ENCODE measurements at places on chromosomes 7 and 10.

DNA sequence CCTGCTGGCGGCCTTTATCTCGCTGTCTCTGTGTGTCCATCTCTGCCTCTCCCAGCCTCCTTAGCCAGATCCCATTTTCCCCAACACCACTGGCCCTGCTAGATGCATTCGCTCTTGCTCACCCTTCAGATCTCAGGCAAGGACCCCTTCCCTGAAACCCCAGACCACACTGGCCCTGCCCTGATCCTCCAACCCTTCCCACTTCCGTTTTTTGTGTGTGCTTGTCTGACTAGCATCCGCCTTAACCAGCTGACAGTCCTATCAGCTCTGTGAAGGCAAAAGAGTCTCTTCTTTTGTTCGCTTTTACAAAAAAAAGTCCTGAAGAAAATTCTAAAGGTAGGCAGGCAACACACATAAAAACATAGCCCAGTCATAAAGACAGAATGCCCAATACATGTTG is 28.7 kb downstream of the CHST15 start:
- H3K27ac ChIP-seq = no peak overlapping the region
- no peaks in the 10 kb centered on the region for H3K36me3 ChIP-seq
- peaks cover 18% of the 10 kb centered on the region for H3K4me1 ChIP-seq
- no peaks in the 10 kb centered on the region for H3K27me3 ChIP-seq
- DNase-seq = no peak

DNA sequence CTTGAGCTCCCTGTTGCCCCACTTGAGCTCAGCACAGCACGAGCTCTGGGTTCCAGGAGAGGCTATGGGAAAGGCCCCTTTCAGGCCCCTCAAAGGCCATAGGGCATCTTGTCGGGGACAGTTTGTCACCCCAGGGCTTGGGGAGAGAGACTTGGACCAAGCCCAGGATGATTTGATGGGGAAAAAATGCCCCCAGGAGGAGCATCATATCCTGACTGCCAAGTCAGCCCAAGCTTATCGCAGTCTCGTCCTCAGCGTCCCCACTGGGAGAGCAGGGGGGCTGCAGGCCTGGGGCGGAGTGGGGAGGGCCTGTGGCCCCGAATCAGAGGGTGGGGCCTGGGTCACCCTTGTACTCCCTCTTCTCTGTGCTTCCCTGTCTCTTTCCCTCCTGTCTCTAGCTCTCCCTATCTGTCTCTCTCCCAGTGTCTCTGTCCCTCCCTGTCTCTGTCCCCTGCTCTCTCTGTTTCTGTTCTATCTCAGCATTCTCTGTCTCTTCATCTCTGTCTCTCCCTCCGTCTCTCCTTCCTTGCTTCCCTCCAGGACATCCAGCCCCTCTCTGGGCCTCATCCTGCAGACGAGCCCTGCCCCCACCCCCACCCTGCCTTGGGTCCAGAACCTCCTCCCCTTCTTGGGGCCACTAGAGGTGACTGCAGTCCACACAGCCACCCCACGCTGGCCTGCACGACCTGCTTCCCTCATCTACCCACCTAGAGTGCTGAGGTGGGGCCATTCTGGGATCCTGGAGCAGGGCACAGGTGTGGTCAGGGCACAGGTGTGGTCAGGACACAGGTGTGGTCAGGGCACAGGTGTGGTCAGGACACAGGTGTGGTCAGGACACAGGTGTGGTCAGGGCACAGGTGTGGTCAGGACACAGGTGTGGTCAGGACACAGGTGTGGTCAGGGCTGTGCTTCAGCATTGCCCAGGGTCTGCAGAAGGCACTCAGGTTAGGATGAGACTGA is 17.3 kb upstream of the GRIFIN start:
- no peak overlapping the region for H3K27ac ChIP-seq
- no peaks in the 10 kb centered on the region for H3K27me3 ChIP-seq
- DNase-seq = no peak

DNA sequence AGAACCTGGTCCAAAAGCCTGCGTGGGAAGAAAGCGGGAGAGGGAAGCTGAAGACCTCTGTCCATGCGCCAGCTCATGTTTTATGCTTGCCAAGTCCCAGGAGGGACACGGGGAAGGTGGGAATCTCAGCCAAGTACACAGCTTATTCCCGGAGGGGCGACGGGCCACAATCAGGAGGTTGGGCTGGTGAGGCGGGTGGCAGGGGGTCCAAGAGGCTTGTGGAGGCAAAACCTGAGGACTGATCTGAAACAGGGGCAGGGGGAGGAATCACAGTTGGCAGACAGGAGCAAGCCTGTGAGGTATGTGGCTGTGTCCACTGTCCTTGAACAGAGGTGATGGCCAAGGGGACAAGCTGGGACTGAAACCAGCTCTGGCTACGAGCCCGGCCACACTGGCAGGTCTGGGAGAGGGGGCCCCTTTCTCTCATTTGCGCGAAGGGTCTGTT is 38.0 kb upstream of the LEP start:
- H3K4me1 ChIP-seq = no peaks in the 10 kb centered on the region
- DNase-seq = no peak
- no peak overlapping the region for H3K27ac ChIP-seq
- no peak overlapping the region for H3K4me3 ChIP-seq
- no peaks in the 10 kb centered on the region for H3K36me3 ChIP-seq
- H3K27me3 ChIP-seq = no peaks in the 10 kb centered on the region

- H3K27me3 ChIP-seq = no peaks in the 10 kb centered on the region
- peak overlapping the region; percentile 84 for H3K27ac ChIP-seq
- no peaks in the 10 kb centered on the region for H3K36me3 ChIP-seq
- peaks cover 47% of the 10 kb centered on the region for H3K4me1 ChIP-seq
- no peak for DNase-seq
These were observed 191.5 kb downstream of the REEP3 start for GRCh38 chr10:63712717-63713115.

- no peaks in the 10 kb centered on the region for H3K36me3 ChIP-seq
- DNase-seq = no peak
- no peaks in the 10 kb centered on the region for H3K4me1 ChIP-seq
- H3K4me3 ChIP-seq = no peak overlapping the region
These were observed 305.6 kb downstream of the ARL4A start for GRCh38 chr7:12993025-12993424.

GRCh38 chr7:154698726-154699291 is 304.1 kb downstream of the PAXIP1 start:
- H3K4me3 ChIP-seq = no peak overlapping the region
- H3K4me1 ChIP-seq = no peaks in the 10 kb centered on the region
- no peak for DNase-seq

- no peaks in the 10 kb centered on the region for H3K36me3 ChIP-seq
- no peaks in the 10 kb centered on the region for H3K27me3 ChIP-seq
- no peak for DNase-seq
These were observed 177.9 kb downstream of the RPS24 start for GRCh38 chr10:78211561-78212051.

DNA sequence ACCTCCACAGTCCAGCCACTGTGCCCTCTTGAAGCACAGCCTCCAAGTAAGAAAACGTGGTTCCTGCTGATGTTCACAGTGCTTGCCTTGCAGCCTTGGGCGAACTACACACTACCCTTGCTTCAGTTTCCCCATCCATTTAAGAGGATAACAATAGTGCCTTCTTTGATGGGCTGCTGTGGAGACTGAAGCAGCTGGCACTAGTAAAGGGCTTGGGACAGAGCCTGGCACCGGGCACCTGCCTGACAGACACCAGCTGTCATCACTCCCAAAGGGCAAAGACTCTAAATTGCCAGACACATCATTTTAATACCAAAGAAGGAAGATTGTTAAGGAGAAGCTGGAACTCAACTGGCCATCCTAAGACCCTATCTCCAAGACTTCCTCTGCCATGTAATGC is 3.1 kb upstream of the C10orf90 start:
- no peak overlapping the region for H3K27ac ChIP-seq
- H3K27me3 ChIP-seq = no peaks in the 10 kb centered on the region
- H3K4me3 ChIP-seq = no peak overlapping the region
- no peaks in the 10 kb centered on the region for H3K4me1 ChIP-seq

GRCh38 chr10:124252097-124252715 is 158.8 kb upstream of the CHST15 start:
- no peak for DNase-seq
- no peaks in the 10 kb centered on the region for H3K36me3 ChIP-seq
- H3K27ac ChIP-seq = no peak overlapping the region

DNA sequence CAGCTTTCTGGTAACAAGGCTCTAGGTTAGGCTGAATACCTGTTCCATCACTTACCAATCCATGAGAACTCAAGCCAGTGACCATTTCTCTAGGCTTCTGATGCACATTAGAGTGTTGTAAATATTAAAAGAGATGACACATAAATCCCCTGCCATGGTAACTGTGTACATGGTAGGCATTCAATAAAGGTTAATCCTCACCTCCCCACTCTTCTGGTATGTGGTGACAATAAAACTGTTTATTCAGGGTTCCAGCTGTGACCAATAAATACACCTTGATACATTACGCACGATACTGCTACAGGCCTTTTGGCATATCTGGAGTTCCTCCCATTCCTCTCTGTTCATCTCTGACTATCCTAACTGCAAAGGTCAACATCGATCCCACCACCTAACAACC is 171.9 kb downstream of the SRPK2 start:
- no peaks in the 10 kb centered on the region for H3K36me3 ChIP-seq
- no peaks in the 10 kb centered on the region for H3K27me3 ChIP-seq
- DNase-seq = no peak

DNA sequence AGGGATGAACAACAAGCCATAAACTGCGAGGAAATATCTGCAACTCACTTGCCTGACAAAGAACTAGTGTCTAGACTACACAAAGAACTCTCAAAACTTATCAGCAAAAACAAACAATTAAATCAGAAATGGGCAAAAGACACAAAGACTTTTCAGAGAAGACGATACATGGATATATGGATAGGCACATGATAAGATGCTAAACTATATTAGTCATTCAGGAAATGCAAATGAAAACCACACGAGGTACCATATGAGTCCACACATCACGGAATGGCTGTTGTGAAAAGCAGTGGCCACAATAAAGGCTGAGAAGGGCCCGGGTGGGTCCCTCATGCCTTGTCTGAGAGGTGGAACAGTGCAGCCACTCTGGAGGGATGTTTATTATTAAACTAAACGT is 267.8 kb downstream of the WDR37 start:
- no peak overlapping the region for H3K27ac ChIP-seq
- H3K4me3 ChIP-seq = no peak overlapping the region
- H3K27me3 ChIP-seq = no peaks in the 10 kb centered on the region
- H3K36me3 ChIP-seq = no peaks in the 10 kb centered on the region
- DNase-seq = no peak

GRCh38 chr7:33448035-33448434 is 318.7 kb downstream of the BBS9 start:
- H3K4me1 ChIP-seq = no peaks in the 10 kb centered on the region
- no peak overlapping the region for H3K27ac ChIP-seq
- no peak overlapping the region for H3K4me3 ChIP-seq
- no peak for DNase-seq
- H3K27me3 ChIP-seq = no peaks in the 10 kb centered on the region
- H3K36me3 ChIP-seq = no peaks in the 10 kb centered on the region

DNA sequence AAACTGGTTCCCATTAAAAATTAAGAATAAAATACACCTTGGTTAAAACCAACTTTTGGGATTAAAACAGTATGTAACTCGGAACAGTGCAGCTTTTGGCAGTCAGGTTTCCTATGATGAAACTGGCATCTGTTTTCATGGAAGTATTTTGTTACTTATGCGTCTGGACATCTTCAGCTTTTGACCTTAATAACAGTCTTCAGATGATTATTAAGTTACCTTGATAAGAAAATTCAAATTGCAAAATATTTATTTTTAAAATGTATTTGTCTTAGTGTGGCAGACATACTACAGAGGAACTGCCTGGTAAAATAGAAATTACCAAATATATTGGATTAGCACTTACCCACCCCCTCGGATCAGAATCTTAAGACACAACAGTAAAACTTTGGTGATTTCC is 100.0 kb downstream of the ITGB8 start:
- no peaks in the 10 kb centered on the region for H3K36me3 ChIP-seq
- no peak for DNase-seq
- H3K4me3 ChIP-seq = no peak overlapping the region
- H3K4me1 ChIP-seq = no peaks in the 10 kb centered on the region
- H3K27me3 ChIP-seq = no peaks in the 10 kb centered on the region

GRCh38 chr10:3217853-3218252 is 45.3 kb upstream of the PITRM1 start:
- no peaks in the 10 kb centered on the region for H3K27me3 ChIP-seq
- DNase-seq = no peak
- no peaks in the 10 kb centered on the region for H3K4me1 ChIP-seq
- no peak overlapping the region for H3K4me3 ChIP-seq
- no peaks in the 10 kb centered on the region for H3K36me3 ChIP-seq

DNA sequence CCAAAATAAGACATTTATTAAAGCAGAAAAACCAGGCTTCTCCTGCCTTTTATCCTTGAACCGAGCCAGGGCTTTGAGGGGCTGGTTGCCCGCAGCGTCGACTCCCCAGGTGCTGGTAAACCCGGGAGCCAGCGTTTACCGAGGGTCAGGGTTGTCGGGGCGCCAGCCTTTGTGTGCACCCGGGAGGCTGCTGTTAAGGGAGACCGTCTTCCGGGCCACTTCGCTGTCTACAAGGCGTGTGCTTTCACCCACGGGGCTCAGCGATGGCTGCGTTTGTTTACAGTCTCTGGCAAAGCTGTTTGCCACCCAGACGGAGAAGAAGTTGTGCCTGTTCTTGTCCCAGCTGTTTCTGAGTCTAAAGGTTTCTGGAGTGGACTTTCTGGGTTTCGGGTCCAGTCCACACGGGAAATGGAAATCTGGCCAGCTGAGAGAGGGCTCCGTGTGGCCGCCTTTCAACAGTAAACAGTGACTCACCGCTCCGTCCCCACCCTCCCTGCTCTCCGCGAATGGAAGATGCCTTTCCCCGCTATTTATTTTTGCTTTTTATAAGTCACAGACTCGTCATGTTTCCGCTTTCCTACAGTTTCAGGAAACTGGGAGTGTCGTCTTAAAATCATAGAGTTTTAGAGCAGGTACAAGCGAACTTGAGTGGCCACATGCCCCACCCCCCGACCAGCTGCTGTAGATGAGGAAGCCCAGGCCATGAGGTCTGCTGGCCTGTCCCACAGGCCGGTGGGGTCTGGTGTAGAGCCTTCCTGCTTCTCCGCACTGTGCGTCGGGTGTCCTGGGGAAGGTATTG is 2.2 kb downstream of the MAFK start:
- peak overlapping the region; percentile 67 for H3K4me3 ChIP-seq
- peak overlapping the region; percentile 99 for H3K27ac ChIP-seq
- H3K36me3 ChIP-seq = peaks cover 6% of the 10 kb centered on the region

- H3K4me3 ChIP-seq = no peak overlapping the region
- no peaks in the 10 kb centered on the region for H3K27me3 ChIP-seq
- H3K4me1 ChIP-seq = peaks cover 8% of the 10 kb centered on the region
- no peak for DNase-seq
These were observed 118.9 kb downstream of the CDK14 start for GRCh38 chr7:90715067-90715466.

GRCh38 chr10:93576888-93577287 is 10.4 kb downstream of the FFAR4 start:
- no peaks in the 10 kb centered on the region for H3K4me1 ChIP-seq
- no peak overlapping the region for H3K4me3 ChIP-seq
- DNase-seq = no peak
- H3K27me3 ChIP-seq = no peaks in the 10 kb centered on the region
- no peak overlapping the region for H3K27ac ChIP-seq

GRCh38 chr10:99337901-99338300 is 8.7 kb downstream of the CNNM1 start:
- no peaks in the 10 kb centered on the region for H3K36me3 ChIP-seq
- H3K4me1 ChIP-seq = no peaks in the 10 kb centered on the region
- H3K27me3 ChIP-seq = no peaks in the 10 kb centered on the region

All from right atrium auricular region (tissue), 2 donors.